IPS-NIHi11 (cell line): ENCODE measurements at places on chromosomes 16 and 17.

- peak; percentile 28 for DNase-seq
Observed at GRCh38 chr17:13601322-13601775, 380 bp downstream of the HS3ST3A1 start.

GRCh38 chr17:68734931-68735330 is 133.8 kb upstream of the FAM20A start:
- no peak for DNase-seq

DNA sequence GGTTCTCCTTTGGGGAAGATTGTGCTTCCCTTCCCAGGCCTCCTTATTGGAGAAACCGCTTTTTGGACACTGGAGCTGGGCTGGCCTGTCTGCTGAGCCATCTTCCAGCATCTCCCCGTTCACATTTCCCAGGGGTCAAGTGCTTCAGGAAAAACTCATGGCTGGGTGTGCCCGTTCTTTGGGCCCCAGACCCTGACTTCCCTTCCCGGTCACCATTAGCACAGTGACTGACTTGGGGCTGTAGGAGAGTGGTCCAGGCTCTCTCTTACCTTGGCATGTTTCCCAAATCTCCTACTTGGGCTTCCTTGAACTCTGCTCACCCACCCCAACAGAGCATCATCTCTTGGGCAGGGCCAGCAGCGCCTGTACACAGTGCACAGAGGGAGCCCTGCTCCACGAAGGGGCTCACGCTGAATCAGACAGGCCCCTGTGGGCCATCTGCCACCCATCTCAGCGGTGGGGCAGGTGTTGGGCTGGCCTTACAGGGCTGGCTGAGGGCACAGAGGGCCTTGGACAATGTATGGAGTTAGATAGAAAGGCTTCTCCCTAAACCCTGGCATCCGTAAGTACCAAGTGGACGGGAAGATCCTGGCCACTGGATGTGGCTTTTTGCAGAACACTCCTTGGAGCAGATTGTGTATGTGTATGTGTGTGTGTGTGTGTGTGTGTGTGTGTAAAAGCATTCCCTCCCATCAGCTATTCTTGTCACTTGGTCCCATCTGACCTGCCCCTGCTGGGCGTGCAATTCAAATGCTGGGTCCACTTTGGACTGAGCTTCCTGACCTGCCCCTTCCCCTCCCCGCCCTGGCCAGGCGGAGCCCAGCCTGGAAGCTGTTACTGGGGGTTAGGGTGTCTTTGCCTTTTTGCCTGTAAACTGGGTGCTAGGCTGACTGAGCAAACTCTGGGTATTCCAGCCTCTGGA is 24.9 kb upstream of the CDC42EP4 start:
- no peak for DNase-seq

GRCh38 chr16:67708368-67708771 is 10.7 kb downstream of the GFOD2 start:
- no peak for DNase-seq

GRCh38 chr16:48892893-48893292 is 282.9 kb upstream of the N4BP1 start:
- DNase-seq = no peak

DNA sequence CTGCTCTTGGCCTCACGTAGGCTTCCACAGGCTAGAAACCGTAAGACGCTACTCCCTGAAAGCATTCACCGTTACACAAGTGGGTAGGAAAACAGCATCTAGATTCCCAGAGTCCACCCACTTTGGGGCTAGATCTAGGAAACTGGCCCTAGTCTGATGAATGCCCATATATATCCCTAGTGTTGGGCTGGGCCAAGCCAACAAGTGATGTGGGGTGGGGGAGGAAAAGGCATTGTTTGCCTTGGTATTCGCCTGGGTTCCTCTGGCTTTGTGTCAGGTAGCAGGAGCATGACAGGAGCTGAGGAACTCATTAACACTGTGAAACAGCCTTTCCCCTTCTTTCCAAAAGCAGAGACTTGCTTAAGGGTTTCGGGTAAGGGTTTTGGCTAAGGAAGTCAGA is 112.4 kb downstream of the SMG6 start:
- DNase-seq = no peak

GRCh38 chr16:48602356-48603014 is 7.5 kb downstream of the N4BP1 start:
- DNase-seq = no peak

- no peak for DNase-seq
Observed at GRCh38 chr16:3007059-3007956, 5.4 kb upstream of the CLDN9 start.

- DNase-seq = no peak
Observed at GRCh38 chr17:80029258-80029974, 6.3 kb downstream of the TBC1D16 start.

DNA sequence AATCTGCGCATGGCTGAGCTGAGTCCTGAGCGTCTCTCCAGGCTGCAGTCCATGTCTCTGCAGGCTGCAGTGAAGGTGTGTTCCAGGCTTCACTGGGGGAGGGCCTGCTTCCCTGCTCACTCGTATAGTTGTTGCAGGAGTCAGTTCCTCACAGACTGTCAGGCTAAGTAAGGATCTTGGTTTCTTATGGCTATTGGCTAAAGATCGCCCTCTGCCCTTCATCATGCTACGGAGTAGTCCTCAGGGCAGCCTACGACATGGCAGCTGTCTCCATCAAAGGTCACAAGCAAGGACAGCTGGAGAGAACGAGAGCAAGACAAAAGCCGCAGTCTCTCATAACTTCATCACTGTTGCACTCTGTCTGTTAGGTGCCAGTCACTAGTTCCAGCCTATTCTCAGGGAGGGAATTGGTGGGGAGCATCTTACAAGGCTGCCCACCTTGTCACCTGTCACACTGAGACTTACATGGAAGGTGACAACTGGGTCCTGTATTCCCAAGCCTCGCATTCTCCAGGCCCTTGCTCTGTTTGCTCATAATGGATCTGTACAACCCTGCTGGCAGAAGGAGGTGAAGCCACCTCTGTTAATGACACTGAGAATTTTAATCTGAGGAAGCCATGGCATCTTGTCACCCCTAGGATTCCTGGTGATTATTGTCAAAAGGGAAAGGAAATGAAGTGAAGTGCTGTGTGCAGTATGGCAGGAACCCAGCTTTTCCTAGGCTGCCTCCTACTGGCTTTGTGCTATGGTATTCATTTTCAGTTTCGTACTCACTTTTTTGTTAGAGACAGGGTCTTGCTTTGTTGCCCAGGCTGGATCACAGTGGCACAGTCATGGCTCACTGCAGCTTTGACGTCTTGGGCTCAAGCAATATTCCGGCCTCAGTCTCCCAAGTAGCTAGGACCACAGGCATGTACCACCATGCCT is 43.4 kb downstream of the MFSD11 start:
- DNase-seq = no peak

DNA sequence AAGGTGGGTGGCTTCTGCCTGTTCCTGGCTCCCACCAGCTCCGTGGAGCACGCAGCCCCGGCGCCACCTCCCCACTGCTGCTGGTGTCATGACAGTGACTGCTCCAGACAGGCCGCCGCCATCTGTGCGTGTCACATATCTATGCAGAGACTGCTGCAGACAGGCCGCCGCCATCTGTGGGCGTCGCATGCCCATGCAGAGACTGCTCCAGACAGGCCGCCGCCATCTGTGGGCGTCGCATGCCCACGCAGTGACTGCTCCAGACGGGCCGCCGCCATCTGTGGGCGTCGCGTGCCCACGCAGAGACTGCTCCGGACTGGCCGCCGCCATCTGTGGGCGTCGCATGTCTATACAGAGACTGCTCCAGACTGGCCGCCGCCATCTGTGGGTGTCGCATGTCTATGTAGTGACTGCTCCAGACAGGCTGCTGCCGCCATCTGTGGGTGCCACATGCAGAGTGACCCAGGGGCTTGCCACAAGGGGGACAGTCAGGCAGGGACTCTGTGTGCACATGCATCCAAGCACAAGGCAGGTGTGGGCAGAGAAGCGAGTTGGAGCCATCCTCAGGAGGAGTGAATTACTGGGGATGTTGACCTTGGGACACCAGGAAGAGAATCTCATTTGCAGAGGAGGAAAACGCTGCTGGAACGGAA is 3.3 kb upstream of the FN3KRP start:
- no peak for DNase-seq

DNA sequence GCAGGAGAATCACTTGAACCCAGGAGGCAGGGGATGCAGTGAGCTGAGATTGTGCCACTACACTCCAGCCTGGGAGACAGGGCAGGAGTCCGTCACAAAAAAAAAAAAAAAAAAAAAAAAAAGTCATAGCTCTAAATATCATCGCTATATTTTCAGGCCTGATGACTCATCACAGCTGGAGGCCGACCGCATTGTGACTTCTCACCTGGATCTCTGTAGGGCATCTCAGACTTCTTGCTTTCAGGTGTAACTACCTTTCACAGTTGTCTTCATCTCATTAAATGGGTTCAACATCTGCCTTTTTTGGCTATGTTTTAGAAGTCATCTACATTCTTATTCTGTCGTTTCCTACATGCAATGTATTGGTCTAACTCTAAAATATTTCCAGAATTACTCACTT is 353.1 kb upstream of the MON1B start:
- DNase-seq = no peak

DNA sequence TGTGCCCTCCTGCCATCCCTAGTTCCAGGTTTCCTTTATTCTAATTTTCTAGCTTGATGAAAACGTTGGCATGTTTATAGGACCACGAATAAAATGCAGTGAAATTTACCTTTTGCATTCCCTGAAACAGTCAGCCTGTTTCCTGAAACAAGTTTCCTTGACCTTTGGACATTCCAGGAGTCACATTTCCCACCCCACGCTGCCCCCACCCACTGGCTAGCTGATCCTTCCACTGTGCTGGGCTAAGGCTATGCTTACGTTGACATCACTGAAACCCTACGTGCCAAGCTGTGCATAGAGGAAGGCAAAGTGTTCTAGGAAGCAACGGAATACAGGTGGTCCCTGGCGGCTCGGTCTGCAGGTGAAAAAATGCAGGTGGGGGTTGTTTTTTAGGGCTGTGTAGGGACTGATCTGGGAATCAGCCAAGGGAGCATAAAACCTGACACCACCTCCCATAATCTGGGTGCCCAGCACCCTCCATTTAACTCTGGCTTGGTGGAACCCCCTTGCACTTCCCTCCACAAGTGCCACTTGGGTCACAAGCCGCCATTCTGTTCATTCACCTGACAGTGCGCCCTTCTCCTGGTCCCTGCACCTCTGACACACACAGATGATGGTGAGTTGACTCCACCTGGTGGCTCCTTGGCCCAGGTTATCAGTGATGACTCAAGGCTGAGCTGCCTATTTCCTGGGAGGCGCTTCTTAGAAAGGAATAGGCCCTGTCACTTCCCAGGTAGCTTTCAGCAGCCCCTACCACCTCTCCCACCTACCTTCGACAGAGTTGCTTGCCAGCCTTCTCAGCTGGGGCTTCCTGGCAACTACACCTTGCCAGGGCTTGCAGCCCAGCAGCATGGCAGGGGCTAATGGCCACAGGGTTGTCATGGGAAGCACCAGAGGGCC is 83.7 kb downstream of the N4BP1 start:
- DNase-seq = peak; percentile 72

DNA sequence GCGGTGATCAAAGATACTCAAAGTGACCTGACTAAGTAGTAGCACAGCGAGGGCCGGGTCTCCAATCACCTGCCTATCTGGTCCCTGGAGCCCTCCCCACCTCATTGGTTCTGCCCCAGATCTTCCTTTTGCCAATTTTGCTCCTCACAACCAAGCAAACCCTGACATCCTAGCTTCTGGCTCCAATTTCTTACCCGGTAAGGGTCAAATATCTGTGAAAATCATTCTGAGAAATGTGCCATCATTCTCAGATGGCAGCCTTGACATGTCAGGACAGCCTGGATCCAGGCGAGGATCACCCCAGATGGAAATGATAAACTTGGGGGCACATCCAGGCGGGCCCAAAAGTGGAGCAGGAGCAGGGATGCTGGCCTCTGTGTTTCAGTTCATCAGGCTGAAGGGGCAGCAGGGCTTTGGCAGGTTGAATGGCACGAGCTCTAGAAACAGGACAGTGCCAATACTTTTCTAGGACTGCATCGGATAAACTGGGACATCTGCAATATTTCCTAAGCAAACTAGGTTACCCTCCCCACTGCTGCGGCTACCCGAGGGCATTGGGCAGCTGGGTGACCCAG is 83.9 kb downstream of the SHISA6 start:
- DNase-seq = no peak

DNA sequence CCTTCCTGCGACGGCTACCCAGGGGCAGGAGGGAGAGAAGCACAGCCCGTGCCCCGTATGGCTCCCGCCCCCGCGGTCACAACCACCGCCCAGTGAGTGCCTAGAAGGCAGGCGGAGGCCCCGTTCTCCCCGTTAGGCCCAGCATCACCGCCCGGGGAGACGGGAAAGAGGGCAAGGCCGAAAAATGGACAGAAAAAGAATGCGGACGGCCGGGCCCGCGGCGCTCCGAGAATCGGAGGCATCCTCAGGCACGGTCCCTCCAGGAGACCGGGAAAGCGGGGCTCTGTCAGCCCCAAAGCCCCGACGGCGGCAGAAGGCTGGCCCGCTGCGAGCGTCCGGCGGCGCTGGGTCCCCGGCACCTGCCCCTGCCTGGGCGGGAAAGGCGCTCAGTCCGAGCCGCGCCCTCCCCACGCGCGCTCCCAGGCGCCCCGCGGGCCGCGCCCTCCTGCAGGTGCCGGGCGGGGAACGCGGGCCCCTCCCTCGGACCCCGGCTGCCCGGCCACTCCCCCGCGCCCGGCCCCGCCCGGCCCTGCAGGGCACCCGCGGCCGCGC is 407 bp downstream of the MCRIP1 start:
- no peak for DNase-seq

- no peak for DNase-seq
Observed at GRCh38 chr17:62614142-62614541, 13.3 kb upstream of the MRC2 start.

DNA sequence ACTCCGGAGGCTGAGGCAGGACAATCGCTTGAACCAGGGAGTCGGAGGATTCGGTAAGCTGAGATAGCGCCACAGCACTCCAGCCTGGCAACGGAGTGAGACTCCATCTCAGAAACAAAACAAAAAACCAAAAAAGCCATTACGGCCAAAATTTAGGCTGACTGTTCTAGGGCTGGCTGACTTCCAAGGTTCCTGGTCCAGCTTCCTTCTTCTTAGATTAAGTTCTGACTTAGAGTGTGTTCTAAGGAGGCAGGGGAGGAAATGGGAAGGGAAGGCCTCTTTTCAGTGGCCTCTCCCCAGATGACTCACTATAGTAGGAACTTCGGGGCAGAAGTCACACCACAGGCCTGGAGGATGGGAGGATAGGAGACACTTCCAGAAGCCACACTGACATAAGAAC is 27.7 kb upstream of the CLEC18B start:
- DNase-seq = no peak

- DNase-seq = no peak
Observed at GRCh38 chr17:17463821-17464220, 13.0 kb upstream of the MED9 start.

DNA sequence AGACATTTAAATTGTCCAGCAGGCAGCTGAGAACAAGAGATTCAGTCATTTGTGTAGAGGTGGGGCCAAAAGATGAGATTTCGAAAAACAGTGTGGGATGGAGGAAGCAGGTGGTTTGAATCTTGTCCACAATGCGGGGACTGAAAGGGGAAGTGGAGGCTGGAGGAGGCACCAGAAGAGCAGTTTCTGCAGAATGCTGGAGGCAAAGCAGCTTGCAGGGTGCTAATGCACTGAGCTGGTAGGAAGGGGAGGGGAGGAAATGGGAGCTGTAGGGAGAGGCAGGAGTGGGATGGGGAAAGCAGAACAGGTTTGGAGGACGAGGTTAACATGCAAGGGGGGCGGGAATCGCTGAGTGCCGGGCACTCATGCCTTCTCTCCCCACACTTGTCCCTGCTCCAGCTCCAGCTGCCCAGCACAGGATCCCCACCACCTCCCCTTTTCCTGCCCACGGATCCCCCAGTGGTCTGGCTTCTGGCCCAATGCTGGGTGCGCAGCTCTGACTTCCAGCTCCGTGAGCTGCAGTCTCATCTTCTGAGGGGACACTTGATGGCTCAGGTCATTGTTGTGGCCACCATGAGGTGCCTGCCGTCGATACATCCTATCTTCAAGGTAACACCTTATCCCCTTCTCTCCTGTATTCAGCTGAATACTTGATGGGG is 9.4 kb downstream of the C17orf100 start:
- DNase-seq = no peak
